Immature natural killer cell (primary cell): ENCODE measurements at places on chromosomes 5 and 9.

- no peaks in the 10 kb centered on the region for H3K4me1 ChIP-seq
- no peak overlapping the region for H3K27ac ChIP-seq
- H3K27me3 ChIP-seq = peaks cover 8% of the 10 kb centered on the region
- no peak for DNase-seq
These were observed 25.2 kb downstream of the ANKRA2 start for GRCh38 chr5:73540192-73540591.

DNA sequence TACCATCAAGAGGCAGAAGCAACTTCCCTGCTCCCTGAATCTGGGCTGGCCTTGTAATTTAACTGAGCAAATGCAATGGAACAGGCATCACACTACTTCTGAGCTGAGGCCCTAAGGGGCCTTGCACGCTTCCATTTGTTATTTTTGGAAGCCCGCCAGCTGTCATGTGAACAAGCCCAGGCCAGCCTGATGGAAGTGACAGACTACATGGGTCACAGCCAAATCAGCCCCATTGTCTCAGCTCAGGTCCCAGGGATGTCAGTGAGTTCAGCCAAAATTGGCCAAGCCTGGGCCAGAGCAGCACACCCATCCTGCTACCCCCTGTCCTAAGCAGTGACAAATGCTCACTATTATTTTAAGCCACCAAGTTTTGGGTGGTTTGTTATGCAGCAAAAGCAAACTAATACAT, 72.8 kb downstream of the PRRT1B start:
- H3K27me3 ChIP-seq = peaks cover 13% of the 10 kb centered on the region
- H3K4me3 ChIP-seq = no peak overlapping the region
- peak overlapping the region; percentile 60 for H3K27ac ChIP-seq
- H3K36me3 ChIP-seq = peaks cover 65% of the 10 kb centered on the region

- no peak for DNase-seq
- H3K4me3 ChIP-seq = no peak overlapping the region
- no peak overlapping the region for H3K27ac ChIP-seq
- no peaks in the 10 kb centered on the region for H3K4me1 ChIP-seq
- no peaks in the 10 kb centered on the region for H3K27me3 ChIP-seq
- H3K36me3 ChIP-seq = no peaks in the 10 kb centered on the region
These were observed 77.9 kb downstream of the SLCO4C1 start for GRCh38 chr5:102218159-102218558.

DNA sequence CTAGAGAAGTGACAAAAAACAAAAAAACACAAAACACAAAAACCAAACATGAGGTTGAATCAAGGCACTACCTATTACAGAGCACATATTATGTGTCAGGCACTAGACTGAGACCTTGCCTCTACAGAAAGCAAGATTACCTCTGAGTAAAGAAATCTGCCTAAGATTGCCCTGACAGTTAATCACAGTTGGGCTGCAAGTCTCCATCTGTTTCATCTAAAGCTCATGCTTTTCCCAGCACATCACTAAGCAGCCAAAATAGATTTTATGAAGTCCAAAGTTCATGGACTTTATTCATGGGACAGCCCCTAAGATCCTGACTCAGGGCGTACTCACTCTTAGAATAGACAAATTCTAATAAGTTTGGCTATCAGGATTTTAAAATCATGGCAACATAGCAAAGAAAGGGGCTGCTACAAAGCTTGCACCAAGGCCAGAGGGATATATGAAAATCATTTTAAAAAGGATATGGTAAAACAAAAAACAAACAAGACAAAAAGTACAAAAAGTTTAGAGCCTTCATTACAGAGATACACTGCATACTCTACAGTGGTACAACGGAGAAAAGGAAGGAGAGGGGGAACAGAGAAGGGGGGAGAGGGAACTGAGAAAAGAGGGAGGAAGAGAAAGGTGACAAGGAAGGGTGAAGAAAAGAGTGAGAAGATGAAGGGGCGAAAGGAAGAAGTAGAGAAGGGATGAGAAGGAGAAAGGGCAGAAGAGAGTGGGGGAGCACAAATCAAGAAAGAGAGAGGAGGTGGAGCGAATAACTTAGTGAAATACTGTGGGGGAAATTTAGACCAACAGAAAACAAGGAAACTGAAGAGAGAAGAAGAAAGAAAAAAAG, 58.2 kb downstream of the RICTOR start:
- H3K4me3 ChIP-seq = peak overlapping the region; percentile 43
- no peak for DNase-seq
- H3K27ac ChIP-seq = peak overlapping the region; percentile 41
- H3K4me1 ChIP-seq = peaks cover 60% of the 10 kb centered on the region
- peaks cover 4% of the 10 kb centered on the region for H3K27me3 ChIP-seq
- peaks cover 17% of the 10 kb centered on the region for H3K36me3 ChIP-seq

DNA sequence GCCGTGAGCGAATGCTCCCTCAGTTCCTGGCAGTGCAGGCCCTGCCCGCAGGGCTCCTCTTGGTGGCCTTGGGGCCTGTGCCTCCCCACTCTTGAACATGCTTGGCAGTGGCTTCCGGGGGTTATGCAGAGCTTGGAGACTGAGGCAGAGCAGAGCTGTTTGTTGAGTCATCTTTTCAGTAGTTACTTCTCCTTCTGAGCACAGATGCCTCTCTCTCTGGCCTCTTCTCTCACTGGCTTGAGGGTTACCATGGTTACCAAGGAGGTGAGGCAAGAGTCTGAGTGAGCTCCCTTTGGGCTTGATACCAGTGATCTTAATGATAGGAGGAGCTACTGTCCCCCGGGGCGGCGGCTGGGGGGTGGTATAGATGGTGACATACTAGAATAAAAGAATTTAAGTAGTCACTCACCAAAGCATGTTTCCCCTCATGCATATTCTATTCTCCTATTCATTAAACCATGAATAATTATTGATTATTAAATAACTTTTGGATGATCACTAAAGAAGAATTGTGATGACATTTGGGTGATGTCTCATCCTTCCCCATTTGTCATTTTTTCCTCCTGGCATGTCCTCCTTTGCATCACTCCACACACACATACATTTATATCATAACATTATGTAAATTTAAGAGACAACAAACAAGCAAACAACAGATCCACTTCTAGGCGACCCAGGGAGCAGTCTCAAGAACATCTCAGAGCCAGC, 111.1 kb downstream of the ARHGAP26 start:
- H3K36me3 ChIP-seq = peaks cover 4% of the 10 kb centered on the region
- peaks cover 30% of the 10 kb centered on the region for H3K4me1 ChIP-seq
- H3K27me3 ChIP-seq = peaks cover 3% of the 10 kb centered on the region

- no peak overlapping the region for H3K4me3 ChIP-seq
- no peak overlapping the region for H3K27ac ChIP-seq
- H3K36me3 ChIP-seq = no peaks in the 10 kb centered on the region
- H3K27me3 ChIP-seq = no peaks in the 10 kb centered on the region
- DNase-seq = no peak
- H3K4me1 ChIP-seq = peaks cover 55% of the 10 kb centered on the region
These were observed 15.3 kb downstream of the AP3B1 start for GRCh38 chr5:78279194-78279593.
